Activated CD4-positive, alpha-beta T cell treated with anti-CD3 and anti-CD28 coated beads, Interleukin-2, amount 50 U/mL, for 16 hours (primary cell): ENCODE measurements at places on chromosomes 3 and 15.
A peak's percentile ranks its signal among the peaks of the same experiment; 100 is the strongest.

DNA sequence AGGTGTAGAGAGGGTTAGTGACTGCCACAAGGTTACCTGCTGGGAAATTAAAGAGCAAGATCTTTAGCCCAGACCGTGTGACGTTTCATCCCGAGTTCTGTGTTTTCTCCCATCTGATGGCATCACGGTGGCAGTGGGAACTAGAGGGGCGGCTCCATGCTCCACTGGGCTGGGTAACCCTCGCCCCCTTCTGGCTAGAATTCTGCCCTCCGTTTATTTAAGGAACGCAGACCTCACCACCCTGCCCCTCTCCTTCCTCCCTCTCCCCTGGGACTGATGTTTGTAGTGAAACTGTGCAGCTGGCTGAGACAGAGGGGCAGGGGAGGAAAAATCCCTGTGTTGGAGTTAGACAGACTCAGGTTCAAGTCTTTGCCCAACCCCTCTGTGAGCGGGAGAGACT lies 65.6 kb downstream of the ITGA11 start:
- DNase-seq = no peak

DNA sequence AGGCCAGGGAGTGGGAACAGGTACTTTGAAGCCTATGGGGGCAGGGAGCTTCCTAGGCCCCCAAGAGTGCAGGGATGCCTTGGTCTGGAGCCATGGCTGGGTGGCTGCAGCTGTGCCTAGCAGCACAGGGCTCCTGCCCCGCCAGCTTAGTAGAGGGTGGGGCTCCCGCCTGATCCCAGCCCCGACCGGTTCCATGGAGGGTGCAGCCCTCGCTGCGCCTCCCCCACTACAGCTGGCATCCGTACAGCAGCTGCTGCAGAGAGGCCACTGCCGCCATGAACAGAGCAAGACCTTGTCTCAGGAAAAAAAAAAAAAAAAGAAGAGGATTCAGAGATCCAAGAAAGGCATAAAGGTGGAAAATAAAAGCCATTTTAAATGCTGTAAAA lies 277.2 kb downstream of the UBE2E2 start:
- no peak for DNase-seq

DNA sequence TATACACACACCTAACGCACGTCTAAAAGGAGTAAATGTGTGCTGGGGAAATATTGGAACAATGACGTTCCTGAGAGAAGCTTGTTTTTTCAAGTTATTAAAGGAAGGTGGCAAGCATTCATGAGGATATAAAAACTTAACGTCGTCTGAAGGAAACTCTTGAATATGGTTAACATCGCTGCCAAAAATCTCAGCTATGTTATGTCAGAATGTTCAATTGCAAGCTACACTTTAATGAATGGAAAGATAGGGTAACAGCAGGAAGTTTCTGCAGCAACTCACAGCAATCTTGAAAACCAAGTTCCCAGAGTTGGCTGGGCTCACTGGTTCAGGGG lies 54.3 kb upstream of the MEF2A start:
- no peak for DNase-seq

GRCh38 chr3:184741798-184742675 lies 30.2 kb upstream of the MAGEF1 start:
- no peak for DNase-seq

DNA sequence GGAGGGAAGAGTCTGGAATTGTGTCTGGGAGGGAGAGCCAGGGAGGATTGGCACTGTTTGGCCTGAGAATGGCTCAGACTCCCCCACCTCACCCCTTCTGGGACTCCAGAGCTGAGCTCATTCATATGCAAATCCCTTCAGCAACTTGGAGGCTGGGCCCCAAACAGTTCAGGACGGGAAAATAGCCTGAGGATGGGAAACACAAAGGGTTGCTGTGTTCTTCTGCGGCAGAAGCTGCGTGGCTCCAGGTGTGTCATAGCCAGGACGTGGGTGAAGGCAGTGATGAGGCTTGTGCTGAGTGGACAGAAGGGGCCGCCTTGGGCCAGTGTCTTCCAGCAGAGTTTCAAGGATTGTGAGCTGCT lies 16.6 kb downstream of the MASP1 start:
- DNase-seq = no peak

- DNase-seq = no peak
Measured at GRCh38 chr3:45712434-45713110, 23.4 kb downstream of the SACM1L start.

DNA sequence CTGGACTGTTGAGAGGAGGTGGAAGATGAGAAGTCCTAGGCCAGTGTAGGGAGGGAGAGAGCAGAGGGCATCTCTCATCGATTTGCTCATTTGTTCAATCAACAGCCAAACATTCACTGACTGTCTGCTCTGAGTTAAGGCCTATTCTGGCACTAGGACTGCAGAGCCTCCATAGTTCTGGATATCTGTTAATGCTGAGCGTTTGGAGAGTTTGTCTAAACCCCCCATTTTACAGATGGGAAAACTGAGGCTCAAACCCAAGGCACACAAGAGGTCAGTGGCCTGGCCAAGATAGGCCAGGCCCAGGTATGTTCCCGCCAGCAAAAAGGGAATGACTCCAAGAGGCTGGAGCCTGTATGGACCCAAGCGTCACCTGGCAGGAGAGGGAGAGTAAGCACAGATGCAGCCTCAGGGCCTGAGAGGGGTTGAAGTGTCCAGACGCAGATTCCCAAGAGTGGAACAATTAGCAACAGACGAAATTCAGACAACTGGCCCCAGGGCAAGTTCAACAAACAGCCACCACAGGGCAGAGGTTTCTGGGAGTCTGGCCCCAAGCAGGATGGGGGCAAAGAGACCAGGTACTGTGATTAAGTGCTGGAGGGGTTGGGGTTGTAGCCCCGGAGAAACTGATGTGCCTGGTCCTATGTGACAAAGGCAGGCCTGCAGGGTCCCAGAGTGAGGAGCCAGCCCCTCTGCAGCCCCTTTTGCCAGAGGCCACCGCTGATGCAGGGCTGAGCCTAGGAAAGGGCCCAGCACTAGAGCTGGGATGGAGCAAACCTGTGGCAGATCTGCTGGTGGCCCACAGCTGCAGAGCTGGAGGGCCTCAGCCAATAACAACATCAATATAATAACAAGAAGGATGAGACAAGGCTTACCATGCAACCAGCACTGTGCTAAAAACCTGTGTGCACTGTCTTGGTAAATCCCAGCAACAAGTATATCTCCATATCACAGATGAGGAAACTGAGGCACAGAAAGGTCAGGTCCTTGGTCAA lies 245.1 kb upstream of the TLE3 start:
- no peak for DNase-seq

DNA sequence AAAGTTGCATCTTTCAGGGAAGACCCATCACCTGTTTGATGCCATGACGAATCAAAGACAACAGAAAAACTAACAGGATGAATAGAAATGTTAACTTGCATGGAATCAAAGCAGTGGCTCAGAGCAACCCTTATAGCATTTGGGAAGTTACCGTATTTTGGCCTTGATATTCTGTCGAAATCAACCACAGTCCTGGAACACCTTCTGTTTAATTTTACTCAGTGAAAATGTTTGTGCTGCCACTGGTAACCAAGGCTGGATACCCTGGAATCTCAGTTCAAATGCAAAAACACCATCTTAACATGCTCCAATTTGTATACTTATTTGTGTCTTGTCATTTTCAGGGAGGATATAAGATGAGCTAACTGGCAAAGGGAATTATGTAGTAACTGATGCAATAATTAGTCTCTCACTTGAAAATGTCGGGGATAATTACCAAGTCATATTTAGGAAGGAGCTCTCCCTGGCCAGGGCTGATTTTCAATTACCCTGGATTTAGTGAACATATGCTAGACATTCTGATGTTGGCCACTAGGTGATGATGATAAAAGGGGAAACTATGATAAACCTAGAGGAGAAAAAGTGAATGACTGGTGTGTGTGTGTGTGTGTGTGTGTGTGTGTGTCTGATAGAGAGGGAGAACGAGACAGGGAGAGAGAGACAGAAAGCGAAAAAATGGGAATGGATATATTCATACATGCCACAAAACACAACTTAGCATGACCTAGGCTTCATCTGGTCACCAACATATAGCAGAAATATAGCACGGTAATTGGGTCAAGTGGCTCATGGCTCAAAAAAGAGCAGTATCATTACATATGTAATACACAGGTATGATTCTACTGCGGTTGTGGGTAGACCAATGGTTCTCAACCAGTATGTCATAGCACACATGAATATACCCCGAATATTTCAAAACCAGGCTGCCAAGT lies 19.0 kb upstream of the PRICKLE2 start:
- DNase-seq = peak; percentile 1

- no peak for DNase-seq
Measured at GRCh38 chr15:80779658-80780415, 667 bp downstream of the CEMIP start.

GRCh38 chr3:42688016-42688415 lies 2.7 kb downstream of the KLHL40 start:
- no peak for DNase-seq

DNA sequence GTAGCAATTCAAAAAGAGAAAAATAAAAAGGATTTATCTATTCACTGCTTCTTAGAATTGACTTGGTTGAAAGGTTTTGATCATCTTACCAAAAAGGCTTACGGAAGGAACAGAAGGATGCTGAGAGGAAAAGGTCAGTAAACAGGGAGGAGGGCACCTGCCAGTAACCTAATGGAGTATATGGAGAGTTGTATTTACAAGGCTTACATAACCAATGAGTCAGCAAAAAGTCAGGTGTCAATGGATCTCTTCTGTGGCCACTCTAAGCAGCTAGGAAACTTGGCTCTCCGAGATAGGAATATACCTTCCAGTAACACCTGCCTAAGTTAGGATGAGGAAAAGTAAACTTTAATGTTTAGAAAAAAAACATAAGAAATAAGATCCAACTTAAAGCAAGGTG lies 80.5 kb upstream of the PLXND1 start:
- DNase-seq = no peak

DNA sequence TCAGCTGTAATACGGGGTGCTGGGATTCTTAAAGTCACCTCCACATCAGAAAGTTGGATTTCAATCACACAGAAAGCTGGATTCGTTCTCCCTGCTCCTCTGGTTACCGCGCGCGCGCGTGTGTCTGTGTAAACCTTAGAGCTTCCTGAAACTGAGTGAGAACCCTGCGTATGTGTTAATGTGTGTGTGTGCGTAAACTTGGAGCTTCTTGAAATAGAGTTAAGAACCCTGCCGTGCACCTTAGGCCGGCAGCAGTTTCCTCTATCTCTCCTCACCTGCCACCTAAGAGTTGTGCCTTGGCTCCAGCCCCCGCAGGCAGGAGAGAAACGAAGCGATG lies 531 bp downstream of the LZTFL1 start:
- DNase-seq = no peak

DNA sequence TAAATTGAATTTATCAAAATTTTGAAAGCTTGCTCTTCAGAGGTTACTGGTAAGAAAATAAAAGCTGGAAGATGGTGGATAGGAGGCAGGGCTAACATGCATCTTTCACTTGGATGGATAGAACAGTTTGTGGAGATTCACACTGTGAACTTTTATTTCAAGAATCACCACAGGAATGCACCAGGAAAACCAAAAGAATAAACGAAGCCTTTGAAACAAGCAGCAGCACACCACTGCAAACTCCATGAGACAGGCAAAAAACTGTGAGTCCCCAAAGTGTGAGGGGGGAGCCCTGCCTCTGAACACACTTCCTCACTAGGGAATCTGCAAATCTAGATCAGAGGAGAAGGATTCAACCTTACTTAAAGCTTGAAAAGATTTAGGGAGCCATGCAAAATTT lies 122.2 kb downstream of the RTP4 start:
- DNase-seq = no peak

DNA sequence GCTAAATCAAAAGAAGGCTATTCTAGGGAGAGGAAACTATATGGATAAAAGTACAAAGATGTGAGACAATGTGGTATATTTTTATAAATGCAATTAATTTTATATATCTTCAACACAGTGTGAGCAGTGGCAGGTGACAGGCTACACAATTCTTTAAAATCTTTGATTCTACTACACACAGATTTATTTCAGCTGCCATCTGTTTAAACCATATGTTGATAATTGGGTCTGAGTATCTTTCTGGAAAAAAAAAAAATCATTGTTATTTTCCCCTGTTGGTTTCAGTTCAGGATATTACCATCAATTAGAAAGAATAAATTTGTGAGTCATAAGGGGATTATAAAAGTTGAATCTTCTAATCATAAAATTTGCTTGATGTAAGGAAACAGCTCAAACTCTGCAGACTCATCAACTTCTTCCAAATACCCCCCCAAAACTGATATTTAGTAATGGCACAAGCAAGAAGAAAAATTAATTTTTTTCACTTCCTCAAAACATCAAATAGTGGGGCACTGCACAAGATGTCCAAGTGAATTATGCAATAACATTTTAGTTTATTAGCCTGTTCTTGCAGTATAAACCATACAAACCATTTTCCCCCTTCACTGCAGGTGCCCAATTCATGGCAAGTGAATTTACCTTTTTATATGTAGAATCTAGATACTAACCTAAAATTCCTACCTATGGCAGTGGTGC lies 12.0 kb downstream of the PIERCE2 start:
- no peak for DNase-seq

DNA sequence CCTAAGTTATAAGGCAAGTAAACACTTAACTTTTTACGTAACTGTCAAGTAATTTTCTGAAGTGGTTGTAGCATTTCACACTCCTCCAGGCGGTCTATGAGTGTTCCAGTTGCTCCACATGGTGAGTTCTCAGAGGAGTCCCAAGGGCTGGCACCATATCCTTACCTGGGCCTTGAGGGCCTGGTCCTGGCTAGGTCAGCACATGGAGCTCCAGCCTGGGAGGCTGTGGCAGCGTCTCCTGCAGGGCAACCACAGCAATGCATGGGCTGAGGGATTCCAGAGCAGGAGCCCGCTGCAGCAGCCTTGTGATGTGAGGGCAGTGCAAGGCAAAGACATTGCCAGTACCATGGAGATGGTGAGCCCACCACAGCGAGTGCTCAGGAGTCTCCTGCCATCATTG lies 32.2 kb upstream of the LYZL4 start:
- no peak for DNase-seq

GRCh38 chr3:171339598-171339997 lies 120.6 kb downstream of the TNIK start:
- DNase-seq = no peak

GRCh38 chr3:55202326-55202725 lies 274.5 kb upstream of the LRTM1 start:
- DNase-seq = no peak

- DNase-seq = no peak
Measured at GRCh38 chr3:111802163-111802625, 56.9 kb upstream of the PHLDB2 start.

GRCh38 chr15:90222547-90222946 lies 11.2 kb downstream of the CIB1 start:
- DNase-seq = no peak

- no peak for DNase-seq
Measured at GRCh38 chr3:178714925-178715832, 178.9 kb downstream of the KCNMB2 start.

DNA sequence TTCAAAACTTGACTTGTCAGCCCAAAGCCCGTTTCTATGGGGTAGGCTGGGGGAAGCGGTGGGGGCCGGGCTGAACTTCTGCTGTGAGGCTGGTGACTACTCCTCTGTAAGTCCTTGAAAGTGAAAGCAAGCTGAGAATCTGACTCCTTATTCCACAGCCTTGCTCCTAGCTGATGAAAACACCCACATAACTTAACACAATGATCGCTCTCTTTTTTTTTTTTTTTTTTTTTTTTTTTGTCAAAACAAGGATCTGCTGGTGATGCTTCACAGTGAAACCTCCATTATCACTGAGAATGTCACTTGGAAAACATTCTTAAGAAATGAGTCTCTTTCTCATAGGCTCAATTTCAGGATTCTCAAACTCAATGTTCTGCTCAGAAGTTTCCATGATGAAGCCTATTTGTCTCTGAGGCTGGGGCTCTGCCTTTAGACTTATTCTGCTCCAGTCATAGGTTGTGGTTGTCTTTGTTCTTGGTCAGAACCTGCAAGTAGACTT lies 31.4 kb upstream of the TKT start:
- no peak for DNase-seq

GRCh38 chr3:138942271-138942670 lies 4.7 kb downstream of the FOXL2 start:
- no peak for DNase-seq
